ENCODE measurements at places on chromosomes 3 and 15.

GRCh38 chr15:68107142-68107541 is 53.0 kb downstream of the PIAS1 start:
- no peak for DNase-seq

GRCh38 chr15:48096355-48096786 is 24.4 kb upstream of the SLC24A5 start:
- no peak for DNase-seq

DNA sequence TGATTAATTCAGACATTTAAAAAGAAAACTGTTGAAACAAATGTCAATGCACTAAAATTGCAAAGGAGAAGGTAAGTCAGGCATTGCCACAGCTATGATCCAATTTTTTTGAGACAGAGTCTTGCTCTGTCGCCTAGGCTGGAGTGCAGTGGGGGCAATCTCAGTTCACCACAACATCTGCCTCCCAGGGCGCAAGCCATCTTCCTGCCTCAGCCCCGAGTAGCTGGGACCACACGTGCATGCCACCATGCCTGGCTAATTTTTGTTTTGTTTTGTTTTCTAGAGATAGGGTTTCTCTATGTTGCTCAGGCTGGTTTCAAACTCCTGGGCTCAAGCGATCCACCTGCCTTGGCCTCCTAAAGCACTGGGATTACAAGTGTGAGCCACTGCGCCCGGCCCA is 117.6 kb downstream of the FMN1 start:
- no peak for DNase-seq

DNA sequence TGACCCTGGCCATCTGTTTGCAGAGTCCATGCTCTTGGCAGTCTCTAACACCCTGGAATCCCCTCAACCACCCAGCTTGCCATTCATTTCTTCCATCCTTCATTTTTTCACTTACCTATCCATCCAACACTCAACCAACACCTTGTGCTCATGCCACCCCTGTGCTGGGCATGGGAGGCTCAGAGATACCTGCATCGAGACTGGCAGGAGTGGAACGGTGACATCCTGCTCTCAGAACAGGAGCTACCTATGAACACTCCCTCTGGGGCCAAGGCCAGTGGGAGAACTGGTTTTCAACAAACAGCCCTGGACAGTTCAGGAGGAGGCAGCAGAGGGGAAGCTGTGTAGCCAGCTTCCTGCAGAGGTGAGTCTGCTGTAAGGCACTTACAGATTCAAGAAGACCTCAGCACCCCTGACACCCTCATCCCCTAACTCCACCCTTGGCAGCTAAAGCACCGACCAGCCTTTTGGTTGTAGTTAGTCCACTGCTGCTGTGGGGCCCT is 19.5 kb upstream of the ATP2B2 start:
- DNase-seq = peak; percentile 53

DNA sequence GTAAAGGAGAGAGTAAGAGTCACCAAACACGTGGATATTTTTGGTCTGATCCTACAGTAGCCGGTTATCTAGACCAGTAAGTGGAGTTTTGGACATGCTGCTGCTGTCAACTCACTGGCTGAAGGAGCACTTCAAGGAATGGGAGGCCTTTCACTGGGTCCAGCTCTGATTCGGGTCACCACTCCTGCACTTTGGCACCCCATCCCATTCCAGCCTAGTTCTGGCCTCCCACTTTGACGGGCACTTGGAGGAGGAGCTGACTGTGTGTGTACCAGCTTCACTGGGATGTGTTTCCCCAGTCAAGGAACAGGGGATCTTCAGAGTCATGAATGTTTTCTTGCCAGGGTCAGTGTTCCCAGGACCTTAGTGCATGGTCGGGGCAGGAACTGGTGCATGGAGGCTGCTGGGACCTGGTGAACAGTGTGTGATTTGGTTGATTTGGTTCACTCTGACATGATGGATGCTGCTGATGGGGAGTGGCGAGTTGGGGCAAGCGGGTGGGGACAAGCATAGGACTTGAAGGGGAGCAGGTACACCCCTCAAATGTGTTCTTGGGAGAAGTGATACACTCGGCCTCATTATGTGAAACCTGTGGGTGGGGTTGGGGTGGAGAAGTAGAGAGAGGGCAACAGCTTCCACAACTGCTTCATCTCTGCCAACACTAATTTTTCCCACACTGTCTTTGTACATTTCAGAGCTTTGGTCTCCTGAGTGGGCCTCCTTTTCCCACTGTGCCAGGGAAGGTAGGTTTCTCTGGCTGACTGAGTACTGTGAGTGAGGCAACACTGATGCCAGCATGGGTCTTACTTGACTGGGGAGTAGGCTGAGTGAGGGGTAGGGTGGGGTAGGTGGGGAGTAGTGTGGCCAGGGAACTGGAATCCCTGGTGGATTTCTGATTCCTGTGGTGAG is 64.0 kb downstream of the RGMA start:
- DNase-seq = no peak

GRCh38 chr3:27224197-27224596 is 145.0 kb downstream of the NEK10 start:
- DNase-seq = no peak

GRCh38 chr3:157175691-157176507 is 16.0 kb upstream of the CCNL1 start:
- DNase-seq = no peak

- no peak for DNase-seq
Measured at GRCh38 chr3:31361371-31362273, 171.1 kb upstream of the STT3B start.

DNA sequence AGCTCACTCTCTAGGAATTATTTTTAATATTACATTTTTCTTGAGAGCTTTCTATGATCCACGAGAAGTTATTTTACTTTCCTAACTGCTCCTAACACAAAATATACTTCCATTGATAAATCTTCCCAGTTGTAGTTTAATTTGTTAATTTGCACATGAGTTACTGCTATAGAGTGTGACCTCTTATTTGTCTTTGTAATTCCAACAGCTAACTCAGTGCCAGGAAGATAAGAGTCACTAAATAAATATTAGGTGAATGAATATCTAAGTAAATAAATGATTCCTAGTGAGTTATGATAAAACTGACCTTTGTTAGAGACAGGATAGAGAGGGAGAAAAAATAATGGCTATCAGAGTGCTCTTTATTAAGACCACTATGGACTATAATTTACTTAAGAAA is 319.9 kb downstream of the NAALADL2 start:
- no peak for DNase-seq

GRCh38 chr15:82943176-82943575 is 9.3 kb downstream of the HOMER2 start:
- DNase-seq = no peak

DNA sequence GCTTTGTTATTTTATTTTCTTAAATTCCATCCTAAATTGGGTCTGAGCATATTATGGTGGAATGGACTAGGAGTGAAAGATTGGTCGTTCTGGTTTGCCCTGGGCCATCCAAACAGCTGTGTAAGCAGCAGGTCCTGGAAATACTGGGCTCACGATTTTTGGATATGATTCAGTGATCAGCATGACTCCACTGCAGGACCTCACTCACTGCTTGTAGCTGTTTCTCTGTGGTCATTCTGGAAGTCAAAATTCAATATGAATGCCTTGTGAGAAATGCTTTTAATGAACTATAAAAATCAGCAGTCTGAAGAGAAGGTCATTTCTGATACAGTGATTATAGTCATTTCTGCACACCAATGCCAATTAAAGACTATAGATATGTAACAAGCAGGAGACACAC is 185.0 kb downstream of the RBMS3 start:
- no peak for DNase-seq

GRCh38 chr3:64917914-64918453 is 230.2 kb upstream of the ADAMTS9 start:
- DNase-seq = no peak

- DNase-seq = no peak
Measured at GRCh38 chr3:39638301-39638700, 170.8 kb downstream of the MOBP start.

DNA sequence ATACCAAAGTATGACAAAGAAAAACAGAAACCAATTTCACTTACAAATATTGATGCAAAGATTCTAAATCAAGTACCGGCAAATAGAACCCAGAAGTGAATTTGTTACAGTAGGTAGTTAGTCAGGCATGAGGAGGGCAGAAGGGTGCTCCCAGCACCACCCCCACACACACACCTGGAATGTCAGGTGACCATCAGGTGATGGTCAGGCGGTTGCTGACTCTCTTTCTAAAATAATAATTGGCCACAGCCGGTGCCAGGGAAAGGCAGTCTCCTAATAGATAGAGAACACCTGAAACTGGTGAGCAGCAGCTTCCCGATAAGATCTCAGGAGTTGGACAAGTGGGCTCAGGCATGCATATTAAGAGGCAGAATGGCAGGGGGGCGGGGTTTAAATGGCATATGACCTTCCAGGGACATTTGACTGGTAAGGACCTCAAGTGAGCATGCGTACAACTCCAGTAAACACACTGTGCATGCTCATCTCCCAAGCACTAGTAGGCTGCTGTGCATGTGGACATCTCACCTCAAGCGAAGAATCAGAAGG is 131.1 kb downstream of the ANO10 start:
- no peak for DNase-seq

DNA sequence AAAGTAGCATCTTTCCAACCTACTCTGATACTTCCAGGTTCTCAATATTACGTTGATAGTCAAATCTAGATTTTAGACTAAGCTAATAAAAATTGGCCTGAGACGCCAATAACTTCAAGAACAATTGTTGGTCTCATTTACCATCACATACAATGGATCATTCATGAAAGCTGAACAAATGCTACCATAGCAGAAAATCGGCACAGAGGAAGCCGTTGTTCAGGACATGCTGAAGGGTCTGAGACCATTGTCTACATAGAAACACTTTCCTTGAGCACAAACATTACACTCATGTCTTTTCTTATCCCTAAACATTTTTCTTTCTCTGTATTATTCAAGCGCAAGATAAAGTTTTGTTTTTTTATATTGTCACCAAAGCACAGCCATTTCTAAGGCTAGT is 37.2 kb upstream of the FHIT start:
- no peak for DNase-seq

- DNase-seq = no peak
Measured at GRCh38 chr3:54830658-54831057, 97.2 kb downstream of the LRTM1 start.

DNA sequence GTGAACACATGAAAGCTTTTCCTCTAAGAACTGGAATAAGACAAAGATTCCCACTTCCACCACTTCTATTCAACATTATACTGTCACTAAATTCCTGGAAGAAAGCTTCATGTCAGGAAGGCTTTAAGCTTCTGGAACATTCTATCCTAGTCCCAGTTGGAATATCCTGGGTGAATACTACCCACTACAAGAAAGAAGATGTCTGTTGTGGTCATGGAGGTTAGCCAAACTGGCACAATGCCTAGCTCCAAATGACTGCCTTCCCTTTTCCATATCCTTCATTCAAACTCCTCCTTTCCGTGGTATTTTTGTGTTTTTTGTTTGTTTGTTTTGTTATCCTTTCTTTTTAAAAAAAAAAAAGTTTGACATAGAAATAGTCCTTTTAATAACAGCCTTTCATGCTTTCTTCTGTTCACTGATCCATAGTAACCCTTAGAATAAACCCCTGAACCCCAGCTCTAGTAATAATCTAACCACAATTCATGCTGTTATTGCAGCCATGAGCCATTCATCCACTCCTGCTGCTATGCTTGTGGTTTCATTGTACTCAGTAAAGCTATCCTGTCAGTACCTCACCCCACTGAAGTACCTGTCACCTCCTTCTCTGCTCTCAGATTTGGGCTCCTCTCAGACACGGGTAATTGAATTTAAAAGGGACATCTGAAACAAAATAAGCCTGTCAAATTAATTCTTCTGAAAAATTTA is 447.5 kb downstream of the IGSF11 start:
- no peak for DNase-seq

- DNase-seq = no peak
Measured at GRCh38 chr3:150635526-150635925, 32.4 kb downstream of the SELENOT start.
